Activated CD4-positive, CD25-positive, alpha-beta regulatory T cell treated with anti-CD3 and anti-CD28 coated beads, Interleukin-2, amount 50 U/mL, for 16 hours (primary cell): ENCODE measurements at places on chromosomes 4 and X.

- DNase-seq: no peak
These were observed 228.4 kb upstream of the VCX start for GRCh38 chrX:7614616-7615015.

DNA sequence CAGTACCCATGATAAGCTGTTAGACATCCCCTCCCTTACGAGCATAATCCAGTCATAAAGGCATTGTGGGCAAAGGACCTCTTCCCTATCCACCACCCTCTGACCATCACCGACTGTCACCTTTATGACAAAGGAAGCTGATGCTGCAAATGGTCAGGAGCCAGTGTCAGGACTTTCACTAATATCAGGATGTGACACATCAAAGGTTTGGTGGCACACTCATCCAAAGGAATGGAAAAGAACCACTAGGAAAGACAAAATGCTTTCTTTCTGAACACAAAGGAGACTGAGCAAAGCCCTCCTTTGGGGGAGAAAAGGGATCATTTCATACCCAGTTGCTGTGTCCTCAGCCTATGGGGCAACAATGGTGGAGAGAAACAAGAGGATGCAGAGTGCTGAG, 66.9 kb upstream of the PROM1 start:
- DNase-seq: no peak

GRCh38 chr4:149845743-149846142, 30.1 kb upstream of the IQCM start:
- DNase-seq: no peak

- DNase-seq: no peak
These were observed 98.9 kb upstream of the BLTP1 start for GRCh38 chr4:122053186-122053585.

DNA sequence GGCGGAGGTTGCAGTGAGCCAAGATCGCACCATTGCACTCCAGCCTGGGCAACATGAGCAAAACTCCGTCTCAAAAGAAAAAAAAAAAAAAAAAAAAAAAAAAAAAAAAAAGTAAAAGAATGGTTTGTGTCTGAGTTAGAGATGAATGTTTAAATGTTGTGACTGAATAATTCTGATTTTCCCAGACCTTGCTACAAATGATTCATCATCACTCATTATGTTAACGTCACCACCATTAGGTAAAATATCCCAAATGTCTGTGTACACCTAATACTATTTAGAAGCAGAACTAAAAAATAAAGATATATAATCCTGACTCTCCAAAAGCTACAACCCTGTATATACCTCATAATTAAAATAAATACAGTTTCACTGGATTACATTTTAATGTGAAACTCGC, 70.8 kb downstream of the HHIP start:
- DNase-seq: no peak

DNA sequence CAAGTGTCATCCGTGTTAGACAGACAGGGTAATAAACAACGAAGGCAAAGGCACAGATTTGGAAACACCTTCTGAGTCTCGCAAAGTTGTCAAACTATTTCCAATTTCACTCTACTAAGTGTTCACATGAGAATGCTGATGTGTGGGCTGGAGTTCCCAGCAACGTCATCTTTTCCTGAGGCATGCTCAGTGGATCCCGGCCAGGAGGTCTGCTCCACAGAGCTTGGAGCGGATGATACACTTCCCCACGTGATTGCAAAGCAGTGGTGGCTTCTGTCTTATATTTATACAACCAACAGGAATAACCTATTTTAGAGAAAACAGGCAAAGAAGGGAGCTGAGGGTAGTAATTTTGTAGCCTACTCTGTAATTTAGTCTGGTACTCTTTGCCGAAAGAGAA, 40.1 kb upstream of the PDK3 start:
- DNase-seq: no peak

DNA sequence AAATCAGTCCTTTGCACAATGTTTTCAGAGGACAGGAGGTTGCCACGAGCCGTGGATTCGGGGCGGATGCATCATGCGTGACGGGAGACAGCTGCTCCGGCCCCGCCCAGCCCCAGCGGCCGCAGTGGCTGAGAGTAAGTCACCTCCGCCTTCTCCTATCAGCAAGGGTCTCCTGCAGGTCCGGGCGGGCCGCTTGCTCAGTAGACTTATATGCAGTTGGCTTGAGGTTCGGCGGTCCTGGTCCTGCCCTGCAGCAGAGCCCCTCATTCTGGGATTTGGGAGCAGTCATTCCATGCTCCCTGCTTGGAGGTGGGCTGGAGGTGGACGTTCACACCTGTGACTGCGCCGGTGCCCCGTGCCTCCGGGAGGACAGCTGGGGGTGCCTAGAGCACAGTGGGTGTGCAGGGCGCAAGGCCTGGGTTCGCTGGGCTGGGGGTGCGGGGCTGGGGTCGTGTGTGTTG, 86.3 kb upstream of the ADRA2C start:
- no peak for DNase-seq

- DNase-seq: no peak
These were observed 585.0 kb downstream of the STPG2 start for GRCh38 chr4:97558204-97558778.

DNA sequence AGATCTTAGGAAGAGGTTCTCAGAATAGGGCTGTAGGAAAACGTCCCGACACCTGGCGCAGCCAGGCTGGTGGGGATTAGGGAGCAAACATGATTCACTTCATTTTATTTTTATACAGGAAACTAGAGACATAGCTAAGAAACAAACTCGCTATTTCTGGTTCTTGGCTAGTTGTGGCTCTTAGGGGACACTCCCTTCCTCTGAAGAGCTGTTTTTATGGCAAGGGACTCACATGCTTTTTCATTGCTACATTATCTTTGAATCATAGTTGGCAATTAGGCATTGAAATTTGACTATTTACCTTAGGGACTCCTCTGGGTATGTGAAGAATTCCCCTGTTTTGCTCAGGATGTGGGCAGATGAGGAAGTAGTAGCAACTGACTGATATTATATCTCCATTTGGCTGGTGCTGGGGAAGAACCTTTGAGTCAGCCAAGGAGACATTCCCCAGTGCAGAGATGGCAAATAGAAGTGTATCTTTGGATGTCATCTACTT, 174.5 kb downstream of the SMIM20 start:
- DNase-seq: no peak

DNA sequence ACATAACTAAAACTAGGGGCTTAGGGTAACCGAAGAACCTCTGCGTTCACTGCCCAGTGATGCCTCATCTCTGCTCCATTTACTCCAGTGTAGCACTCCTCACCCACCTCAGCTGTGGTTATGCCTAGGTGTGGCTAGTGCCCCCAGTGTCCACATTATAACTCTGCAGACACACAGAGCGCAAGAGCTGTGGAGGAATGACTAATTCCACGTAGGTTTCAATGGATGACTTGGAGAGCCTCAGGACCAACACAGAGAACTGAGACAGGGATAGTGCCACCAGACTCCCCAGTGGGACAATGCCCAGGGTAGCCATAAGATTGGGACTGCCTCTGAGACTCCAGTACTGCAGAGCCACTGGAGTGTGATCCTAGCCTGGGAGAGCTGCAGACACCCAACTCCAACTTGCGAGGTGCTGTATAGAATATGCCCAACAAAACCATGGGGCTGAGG, 542.4 kb upstream of the DIPK2B start:
- no peak for DNase-seq

GRCh38 chr4:16125571-16126445, 42.0 kb upstream of the PROM1 start:
- DNase-seq: no peak

DNA sequence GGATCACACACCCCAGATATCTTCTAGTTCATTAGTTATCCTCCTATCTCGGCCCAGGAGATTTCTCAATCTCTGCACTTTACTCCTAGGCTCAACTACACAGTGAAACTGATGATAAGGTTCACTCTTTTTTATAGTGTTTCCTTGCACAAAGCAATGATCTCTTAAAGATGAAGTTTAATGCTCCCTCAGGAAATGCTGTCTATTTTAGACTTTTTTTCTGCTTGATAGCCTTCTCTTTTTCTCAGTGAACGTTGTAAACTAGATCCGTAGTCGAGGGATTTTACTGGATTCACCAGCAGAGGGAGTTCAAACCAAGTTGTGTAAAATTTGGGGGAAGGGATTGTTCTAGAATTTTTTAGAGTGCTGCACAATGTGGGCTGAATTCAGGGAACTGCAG, 269.6 kb downstream of the GBA3 start:
- DNase-seq: no peak
